Articular chondrocyte of knee joint (primary cell): ENCODE measurements at places on chromosomes 1 and 21. TPM values are rescaled to one million over a fixed set of nuclear protein-coding genes. Genes with fewer than 3 reads are reported as not detected.

Gene L1TD1
- not detected in 2 replicates for total RNA-seq

Gene NR5A2
- total RNA-seq = 0.11 and 0.13 TPM in 2 replicates

Gene RLF
- 37.6 and 43.0 TPM in 2 replicates for total RNA-seq

Gene IFNGR2
- 38.2 and 40.9 TPM in 2 replicates for total RNA-seq

Gene TEDDM1
- total RNA-seq = not detected in 2 replicates

Gene S100A16
- 128 and 138 TPM in 2 replicates for total RNA-seq

Gene ZNF326
- total RNA-seq = 17.1 and 20.5 TPM in 2 replicates

Gene S100A3
- total RNA-seq = 2.0 and 3.7 TPM in 2 replicates

Gene HMGCL
- total RNA-seq = 36.1 and 52.5 TPM in 2 replicates

Gene CAMK2N1
- total RNA-seq = 0.65 and 2.1 TPM in 2 replicates

Gene TRPM2
- under 0.01 TPM in 1 of 2 replicates, not detected in the other for total RNA-seq

Gene KRTAP21-2
- total RNA-seq = 1.3 TPM in 1 of 2 replicates, not detected in the other

Gene DYRK3
- 45.1 and 46.4 TPM in 2 replicates for total RNA-seq
